Endodermal cell (in vitro differentiated cells): ENCODE measurements at places on chromosomes 13 and 19.

DNA sequence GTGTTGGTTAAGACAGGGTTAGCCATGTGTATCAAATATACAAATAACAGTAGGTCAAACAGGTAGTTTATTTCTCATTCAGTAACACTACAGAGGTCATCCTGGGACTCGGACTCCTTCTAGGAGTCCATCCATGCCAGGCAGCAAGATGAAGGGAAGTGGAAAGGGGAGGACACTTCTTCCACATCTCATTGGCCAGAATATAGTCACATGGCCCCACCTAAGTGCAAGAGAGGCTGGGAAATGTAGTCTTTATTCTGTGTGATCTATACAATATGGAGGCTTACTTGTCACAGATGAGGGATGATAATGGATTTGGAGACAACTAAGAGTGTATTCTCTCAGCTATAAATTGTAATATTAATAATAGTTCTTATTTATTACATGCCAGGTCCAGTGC is 31.1 kb downstream of the RDH8 start:
- DNase-seq, result no peak

- no peak for DNase-seq
Measured at GRCh38 chr19:58466089-58466759, 656 bp upstream of the ZNF324 start.

DNA sequence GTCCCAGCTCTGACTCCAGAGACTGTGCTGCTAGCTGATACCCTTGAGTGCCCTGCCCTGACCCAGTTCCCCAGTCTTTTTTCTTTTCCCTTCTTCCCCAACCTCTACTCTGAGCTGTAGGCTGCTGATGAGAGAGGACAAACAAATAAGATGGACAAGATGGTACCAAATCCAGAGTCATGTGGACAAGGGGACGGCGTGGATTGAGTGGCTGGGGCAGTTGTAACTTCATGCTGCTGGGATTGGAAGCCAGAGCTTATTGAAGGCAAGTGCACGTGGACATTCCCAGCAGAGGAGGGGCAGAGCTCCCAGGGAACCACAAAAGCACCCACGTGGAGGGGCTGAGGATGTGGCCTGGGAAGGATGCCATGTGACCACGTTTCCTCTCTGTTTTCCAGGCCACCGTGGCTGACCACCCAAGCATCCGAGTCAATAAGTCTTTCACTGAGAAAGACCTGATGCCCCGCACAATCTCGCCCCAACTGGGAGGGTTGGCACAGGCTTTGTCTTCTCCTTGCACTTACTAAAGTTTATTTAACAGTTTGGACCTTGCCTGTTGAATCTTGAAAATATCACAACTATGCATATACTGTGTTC is 323.3 kb upstream of the ZNF507 start:
- DNase-seq, result no peak

DNA sequence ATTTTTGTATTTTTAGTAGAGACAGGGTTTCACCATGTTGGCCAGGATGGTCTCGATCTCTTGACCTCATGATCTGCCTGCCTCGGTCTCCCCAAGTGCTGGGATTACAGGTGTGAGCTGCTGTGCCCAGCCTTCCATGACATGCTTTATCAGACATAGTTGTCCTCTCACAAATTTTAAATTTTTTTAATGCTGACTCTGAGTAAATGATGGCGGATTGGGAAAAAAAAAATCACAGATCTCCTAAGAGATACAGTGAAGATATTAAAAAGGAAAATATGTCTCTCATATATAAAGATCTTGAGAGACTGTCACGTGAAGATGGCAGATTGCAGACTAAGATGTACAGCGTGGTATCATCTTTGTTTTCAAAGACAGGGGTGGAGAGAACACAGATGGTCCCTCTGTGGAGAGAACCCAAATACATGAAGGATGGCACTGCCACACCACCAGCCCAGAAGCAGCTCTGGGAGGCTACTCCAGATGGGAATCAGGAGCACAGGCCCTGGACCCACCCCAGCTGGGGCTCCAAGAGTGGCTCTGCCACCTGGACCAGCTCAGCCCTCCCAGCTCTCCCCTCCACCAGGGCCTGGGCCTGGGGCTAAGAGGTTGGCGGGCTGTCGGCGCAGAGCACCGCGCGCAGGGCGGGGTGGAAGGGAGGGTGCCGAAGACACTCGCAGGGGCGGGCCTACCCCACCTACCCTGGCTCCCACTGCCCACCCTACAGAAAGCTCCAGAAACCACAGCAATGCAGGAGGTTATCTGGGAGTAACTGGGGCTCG is 20.0 kb upstream of the CCNP start:
- DNase-seq, result no peak

GRCh38 chr19:54133312-54133956 is 4.1 kb upstream of the CNOT3 start:
- DNase-seq, result peak; percentile 90

GRCh38 chr19:50537306-50537685 is 23.6 kb upstream of the ASPDH start:
- no peak for DNase-seq

DNA sequence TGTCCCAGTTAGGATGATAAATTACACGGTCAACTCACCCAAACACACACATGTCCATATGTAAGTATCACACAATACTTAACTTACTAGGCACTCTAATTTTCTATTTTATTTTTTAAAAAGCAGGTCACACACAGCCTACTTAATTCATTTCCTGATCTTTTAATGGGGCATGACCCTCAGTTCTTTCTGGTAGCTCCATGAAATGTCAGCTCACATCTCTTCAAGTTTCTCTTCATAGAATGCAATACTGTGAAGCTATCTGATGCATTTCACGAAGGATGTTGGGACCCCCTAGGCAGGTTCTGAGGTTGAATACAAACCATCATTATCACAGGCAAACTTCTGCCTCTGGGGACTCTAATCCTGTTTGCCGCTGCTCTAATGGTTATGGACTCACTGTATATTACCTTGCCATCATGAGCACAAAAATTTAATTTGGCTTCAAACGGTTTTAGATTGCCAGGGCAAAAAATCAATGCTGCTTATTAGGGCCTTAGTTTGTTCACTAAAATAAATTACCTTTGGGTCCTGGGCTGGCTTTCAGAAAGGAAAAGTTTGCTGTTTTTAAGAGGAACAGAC is 16.1 kb upstream of the DHRS12 start:
- DNase-seq, result no peak

DNA sequence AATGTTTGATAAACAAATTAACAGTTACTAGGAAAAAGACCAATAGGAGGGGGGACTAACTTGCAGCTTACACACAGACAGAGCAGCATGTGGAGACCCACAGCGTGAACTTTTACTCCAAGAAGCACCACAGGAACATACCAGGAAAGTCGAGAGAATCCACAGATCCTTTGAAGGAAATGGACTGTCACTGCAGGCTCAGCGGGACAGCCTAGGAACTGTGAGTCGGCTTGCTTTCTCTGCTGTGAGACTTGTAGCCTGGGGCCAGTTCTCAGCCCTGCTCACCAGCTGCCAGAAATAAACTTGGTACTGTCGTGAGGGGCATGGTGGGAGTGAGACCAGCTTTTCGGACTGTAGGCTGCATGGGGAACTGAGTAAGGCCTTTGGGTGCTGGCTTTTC is 1211.5 kb downstream of the PCDH17 start:
- peak; percentile 70 for DNase-seq

- DNase-seq, result no peak
Measured at GRCh38 chr19:41298348-41298964, 11.5 kb upstream of the CCDC97 start.

DNA sequence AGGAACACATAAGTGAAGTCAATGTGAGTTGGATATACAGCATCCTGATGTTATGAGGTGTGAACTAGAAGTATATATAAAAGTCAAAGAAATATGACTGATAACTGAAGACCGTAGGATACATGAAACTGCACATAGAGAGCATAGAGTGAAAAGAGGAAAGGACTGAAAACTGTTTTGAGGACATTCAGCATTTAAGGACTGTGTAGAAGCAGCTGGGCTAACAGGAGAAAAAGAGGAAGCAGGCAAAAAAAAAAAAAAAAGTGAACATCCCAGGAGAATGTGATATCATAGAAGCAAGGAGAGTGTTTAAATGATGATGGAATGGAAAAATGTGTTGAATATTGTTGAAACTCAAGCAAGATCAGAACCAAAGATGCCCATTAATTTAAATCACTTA is 363.5 kb downstream of the PCDH20 start:
- no peak for DNase-seq

GRCh38 chr19:50415661-50416033 is 3.1 kb upstream of the SPIB start:
- no peak for DNase-seq

GRCh38 chr13:93045836-93046235 is 180.8 kb upstream of the GPC6 start:
- DNase-seq, result no peak

GRCh38 chr13:99509479-99509878 is 8.2 kb downstream of the TM9SF2 start:
- no peak for DNase-seq

DNA sequence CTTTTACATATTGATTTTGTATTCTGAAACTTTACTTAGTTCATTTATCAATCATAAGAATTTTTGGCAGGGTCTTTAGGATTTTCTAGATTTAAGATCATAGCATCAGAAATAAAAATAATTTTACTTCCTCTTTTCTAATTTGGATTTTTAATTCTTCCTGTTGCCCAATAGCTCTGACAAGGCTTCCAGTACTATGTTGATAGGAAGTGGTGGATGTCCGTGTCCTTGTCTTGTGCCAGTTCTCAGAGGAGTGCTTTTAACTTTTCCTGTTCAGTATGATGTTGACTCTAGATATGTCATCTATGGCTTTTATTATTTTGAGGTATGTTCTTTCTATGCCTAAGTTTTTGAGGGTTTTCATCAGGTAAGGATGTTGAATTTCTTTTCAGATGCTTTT is 7.7 kb upstream of the KIR2DL4 start:
- DNase-seq, result no peak

- DNase-seq, result no peak
Measured at GRCh38 chr13:111402441-111402840, 82.0 kb downstream of the TEX29 start.

DNA sequence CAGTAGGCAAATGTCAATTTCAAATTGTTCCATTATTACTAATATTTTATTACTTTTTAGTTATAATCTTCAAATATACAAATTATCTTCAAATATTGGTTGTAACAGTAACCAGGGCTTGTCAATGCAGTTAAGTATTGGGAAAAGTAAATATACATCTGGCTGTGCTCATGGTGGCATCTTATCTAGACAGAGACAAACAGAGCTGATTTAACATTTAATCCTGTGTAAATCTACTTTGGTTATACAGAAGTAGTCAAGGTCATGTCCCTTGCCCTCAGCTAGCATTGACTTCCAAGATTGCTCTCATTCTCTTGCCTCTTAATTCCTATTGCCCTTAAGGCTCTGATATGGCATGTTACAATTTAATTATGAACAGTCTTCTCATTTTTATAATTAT is 98.4 kb upstream of the KLHL1 start:
- no peak for DNase-seq

- DNase-seq, result no peak
Measured at GRCh38 chr19:3668331-3669081, 31.8 kb downstream of the PIP5K1C start.

DNA sequence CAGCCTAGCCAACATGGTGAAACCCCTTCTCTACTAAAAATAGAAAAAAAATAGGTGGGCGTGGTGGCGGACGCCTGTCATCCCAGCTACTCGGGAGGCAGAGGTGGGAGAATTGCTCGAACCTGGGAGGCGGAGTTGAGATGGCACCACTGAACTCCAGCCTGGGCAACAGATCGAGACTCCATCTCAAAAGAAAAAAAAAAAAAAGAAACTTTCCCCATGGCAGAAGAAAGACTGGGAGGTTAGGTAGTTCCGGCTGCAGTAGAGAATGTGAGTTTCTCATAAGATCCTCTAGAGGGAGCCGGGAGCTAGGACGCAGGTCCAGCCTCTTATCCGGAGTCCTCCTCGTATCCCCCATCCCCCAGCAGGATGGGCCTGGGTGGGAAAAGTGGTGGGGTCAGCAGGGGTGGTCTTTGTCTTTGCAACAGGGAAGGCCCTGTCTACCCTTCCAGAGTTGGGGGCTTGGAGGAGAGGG is 13.2 kb upstream of the CREB3L3 start:
- peak; percentile 78 for DNase-seq

- DNase-seq, result no peak
Measured at GRCh38 chr19:16293118-16294091, 31.2 kb upstream of the KLF2 start.

DNA sequence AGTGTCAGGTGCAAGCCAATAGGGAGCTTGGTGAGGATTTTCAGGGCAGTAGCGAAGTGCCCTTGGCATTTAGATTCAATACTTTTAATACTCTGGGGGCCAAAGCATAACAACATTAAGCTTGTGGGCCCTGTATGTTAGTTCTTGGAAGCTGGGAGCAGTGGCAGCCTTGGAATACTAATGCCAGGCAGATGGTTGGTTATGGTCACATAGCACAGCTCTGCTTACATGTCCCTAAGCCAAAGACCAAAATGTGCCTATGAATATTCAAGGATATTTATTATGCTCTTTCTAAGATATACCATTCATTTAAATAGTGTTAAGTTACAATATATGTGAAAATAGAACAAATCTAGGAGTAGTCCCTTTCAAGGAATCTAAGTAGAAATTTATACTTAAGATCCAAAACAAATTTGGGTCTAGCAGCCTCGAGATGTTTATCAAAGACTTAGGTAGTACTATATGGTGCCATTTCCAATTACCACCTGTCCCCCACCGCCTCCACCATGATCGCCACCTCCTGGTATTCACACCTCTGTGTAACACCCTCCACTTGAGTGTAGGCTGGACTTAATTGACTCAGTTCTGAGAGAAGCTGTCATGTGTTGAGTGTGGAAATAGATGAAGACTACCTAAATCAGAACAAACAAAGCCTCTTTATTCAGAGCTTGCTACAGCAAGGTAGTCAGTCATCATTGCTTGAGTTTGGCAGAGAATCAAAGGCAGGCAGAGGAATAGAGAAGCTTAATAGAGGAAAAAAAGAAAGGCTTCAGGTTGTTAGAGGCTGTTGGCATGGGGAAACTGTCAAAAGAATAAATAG is 261.0 kb downstream of the GPC5 start:
- DNase-seq, result no peak

GRCh38 chr13:44359983-44360375 is 13.6 kb upstream of the SERP2 start:
- no peak for DNase-seq

GRCh38 chr19:1556390-1557070 is 11.6 kb downstream of the MEX3D start:
- no peak for DNase-seq

- DNase-seq, result no peak
Measured at GRCh38 chr19:30113186-30113585, 171.1 kb downstream of the URI1 start.

DNA sequence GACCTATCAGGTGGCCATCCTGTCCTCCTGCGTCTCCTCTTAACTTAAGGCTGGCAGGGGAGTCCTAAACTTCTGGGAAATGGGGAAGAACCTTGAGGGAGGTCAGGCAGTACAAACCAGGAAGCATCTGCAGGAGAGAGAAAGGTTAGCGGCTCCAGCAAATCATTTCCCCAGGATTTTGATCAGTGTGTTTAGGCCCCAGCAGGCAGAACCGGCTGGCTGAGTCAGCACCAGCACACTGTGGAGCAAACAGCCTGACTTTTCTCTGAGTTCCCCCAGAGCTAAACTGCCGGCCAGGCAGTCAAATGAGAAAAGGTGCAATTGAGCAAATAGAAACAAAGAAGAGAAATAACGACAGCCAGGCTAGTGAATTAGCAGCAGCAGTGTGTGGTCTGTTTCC is 46.7 kb upstream of the MEDAG start:
- DNase-seq, result no peak

- peak; percentile 80 for DNase-seq
Measured at GRCh38 chr19:44848812-44849447, 2.8 kb downstream of the NECTIN2 start.

- DNase-seq, result no peak
Measured at GRCh38 chr19:52028780-52029123, 573 bp upstream of the ZNF614 start.
